Ovary (tissue), 10 donors: ENCODE measurements at places on chromosomes 12 and 14.

DNA sequence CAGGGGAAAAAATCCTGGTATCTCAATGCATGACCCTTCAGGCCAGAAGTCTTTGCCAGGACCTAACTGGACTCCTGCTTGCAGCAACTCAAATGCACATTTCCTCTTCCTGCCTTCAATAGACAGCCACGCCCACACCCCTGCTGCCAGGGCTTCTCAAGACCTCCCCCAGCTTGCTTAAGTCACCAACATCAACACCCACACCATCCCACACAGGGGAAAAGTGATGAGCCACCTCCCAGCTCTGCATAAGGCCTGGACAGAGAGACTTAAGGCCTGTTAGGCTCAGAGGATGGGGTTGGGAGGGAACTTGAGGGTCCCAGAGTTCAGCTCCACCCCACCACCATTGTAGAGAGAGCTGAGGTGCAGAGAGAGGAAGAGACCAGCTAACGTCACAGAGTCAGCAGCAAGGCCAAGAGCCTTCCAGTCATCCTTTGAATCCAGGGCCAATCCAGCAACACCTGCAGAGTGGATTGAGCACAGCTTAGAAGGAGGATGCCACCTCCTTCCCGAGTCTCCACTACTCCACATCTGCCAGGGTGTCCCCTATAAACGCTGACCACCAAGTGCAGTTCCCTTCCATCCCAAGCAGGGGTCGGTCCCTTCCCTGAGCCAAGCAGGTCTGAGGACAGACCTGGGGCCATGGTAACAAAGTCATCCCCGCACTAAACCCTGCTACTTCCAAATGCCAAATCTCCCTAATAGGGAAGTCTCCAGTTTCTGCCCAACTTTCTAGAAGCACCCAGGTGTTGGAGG lies 50.0 kb downstream of the KDM2B start:
- peak; percentile 59 for DNase-seq

- DNase-seq, result no peak
Observed at GRCh38 chr14:22842211-22843122, 6.1 kb downstream of the MMP14 start.

GRCh38 chr12:90280033-90280432 lies 571.4 kb upstream of the ATP2B1 start:
- no peak for DNase-seq

DNA sequence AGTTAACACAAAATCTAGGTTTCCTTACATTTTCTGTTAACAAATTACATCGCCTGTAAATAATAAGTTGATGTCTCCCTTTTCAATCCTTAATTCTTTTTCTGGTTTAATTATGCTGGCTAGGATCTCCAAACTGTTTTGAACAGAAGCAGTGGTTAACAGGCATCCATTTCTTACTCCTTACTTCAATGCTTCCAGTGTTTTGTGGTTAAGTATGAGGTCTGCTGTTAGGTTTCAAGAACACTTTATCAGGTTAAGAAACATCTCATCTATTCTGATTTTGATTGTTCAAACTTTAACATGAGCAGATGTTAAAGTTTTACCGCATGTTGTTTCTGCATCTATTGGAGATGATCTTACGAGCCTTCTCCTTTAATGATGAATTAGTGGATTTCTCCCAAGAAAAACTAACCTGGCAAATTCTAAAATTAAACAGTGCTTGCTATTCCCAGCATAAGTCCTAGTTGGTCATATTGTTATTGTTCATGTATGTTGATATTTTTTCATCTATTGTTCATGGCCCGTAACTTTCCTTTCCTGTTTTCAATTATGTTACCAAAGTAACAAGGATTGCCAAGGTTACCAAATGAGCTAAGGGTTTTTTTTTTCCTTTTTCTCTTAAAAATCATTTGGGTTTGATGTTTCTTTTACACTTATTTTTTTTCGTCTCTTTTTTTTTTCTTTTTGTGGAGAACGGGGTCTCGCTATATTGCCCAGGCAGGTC lies 33.4 kb downstream of the POLE start:
- no peak for DNase-seq

GRCh38 chr14:24665440-24665991 lies 31.5 kb upstream of the GZMB start:
- DNase-seq, result no peak

DNA sequence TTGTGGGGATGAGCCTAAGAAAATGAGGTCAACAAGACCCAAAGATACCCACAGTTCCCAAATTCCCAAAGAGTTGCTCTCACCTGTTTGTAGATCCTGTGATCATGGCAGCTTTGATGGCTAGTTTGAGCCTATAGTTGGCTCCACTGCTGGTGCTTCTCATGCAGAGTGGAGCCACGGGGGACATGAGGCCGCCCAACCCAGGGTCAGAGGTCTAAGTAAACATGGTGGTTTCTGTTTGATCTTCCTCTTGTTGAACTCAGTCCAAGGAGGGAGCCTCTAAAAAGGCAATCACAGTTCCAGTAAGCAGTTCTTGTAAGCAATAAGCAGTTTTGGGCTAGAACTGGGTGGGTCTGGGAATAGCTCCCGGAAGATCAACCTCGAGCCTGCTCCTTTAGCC lies 125.6 kb upstream of the DHRS4 start:
- no peak for DNase-seq

- DNase-seq, result no peak
Observed at GRCh38 chr12:89663577-89664357, 44.9 kb downstream of the ATP2B1 start.

- no peak for DNase-seq
Observed at GRCh38 chr12:119204671-119205285, 26.0 kb downstream of the HSPB8 start.

GRCh38 chr12:70754330-70754741 lies 117.1 kb upstream of the PTPRB start:
- no peak for DNase-seq

- no peak for DNase-seq
Observed at GRCh38 chr12:52277486-52278245, 3.2 kb downstream of the KRT86 start.

- DNase-seq, result peak; percentile 81
Observed at GRCh38 chr12:131132118-131132892, 178.6 kb downstream of the ADGRD1 start.

GRCh38 chr12:75872762-75873161 lies 158.8 kb downstream of the PHLDA1 start:
- no peak for DNase-seq

GRCh38 chr12:123032736-123033391 lies 52.4 kb downstream of the ARL6IP4 start:
- DNase-seq, result no peak

DNA sequence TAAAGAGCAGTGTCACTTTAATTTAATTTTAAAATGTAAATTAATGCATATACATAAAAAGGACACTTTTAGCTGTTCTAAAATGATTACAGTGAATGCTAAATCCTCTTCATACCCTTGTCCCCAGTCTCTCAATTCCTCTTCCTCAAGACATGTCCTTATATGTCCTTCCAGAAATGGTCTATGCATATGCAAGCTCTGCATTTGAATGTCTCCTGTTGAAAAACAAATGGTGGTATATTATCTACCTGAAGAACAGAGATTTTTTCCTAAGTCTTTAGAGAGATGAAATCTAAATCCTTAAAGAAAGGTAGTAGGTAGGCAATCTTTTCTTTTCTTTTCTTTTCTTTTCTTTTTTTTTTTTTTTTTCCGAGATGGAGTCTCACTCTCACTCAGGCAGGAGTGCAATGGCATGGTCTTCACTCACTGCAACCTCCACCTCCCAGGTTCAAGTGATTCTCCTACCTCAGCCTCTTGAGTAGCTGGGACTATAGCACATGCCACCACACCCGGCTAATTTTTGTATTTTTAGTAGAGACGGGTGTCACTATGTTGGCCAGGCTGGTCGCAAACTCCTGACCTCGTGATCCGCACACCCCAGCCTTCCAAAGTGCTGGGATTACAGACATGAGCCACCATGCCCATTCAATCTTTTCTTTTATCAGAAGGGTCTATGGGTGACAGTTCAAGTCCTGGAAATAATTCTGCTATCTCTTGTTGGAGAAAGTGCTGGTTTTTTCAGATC lies 180.5 kb downstream of the PRKCH start:
- no peak for DNase-seq

DNA sequence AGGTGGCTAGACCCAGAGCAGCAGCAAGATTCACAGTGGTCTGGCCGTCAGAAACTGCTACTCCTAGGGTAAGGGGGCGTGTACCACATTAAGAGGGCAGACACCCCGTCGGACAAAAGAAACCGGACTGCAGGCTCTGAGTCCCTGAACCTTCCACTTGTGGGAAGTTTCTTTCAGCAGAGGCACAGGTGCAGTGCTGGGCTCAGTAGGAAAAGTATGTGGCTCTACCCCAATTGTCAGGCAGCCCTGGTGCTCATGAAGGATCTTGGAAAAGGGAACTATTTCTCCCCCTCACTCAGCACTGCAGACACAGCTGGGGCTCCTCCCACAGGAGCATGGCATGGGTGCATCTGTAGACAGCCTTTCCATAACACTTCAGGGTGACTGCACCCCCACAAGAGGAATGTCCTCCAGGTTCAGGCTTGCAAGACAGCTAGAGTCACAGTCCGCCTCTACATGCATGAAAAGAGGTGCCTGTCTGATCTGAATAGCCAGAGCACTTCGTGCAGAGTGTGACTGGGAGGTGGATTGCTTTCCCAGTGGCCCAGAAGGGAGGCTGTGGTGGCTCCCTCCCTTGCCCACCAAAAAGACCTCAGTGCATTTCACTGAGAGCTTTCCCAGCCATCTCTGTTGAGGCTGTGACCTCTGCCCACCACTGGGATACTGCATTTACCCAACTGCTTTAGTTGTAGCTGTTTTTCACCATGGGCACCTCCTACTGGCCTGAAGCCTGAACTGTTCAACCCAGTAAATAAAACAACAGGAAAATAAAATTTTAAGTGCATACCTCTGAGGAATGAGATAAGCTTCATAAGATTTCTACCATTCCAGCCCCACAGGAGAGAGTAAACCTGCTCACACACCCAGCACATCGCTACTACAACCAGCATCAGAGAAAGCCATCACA lies 14.2 kb downstream of the CEP128 start:
- DNase-seq, result no peak

GRCh38 chr14:25069879-25070278 lies 19.9 kb upstream of the STXBP6 start:
- DNase-seq, result no peak

GRCh38 chr14:32080001-32080510 lies 3.0 kb downstream of the ARHGAP5 start:
- no peak for DNase-seq

DNA sequence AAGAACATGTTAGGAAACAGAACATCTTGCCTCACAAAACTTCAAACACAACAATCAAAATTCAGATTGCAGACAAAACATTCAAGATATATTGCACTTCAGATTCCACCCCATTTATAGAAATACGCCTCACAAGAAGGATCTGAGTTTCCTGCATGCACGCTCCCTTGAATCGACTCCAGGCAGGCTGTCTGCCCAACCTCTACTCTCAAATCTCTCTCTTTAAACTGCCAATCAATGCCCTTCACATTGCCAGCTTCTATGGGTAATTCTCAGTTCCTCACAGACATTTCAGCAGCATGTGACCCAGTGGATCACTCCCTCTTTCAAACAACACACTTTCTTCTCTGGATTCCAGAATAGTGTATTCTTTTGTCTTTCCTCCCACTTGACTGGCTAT lies 184.1 kb downstream of the PRKD1 start:
- DNase-seq, result no peak

DNA sequence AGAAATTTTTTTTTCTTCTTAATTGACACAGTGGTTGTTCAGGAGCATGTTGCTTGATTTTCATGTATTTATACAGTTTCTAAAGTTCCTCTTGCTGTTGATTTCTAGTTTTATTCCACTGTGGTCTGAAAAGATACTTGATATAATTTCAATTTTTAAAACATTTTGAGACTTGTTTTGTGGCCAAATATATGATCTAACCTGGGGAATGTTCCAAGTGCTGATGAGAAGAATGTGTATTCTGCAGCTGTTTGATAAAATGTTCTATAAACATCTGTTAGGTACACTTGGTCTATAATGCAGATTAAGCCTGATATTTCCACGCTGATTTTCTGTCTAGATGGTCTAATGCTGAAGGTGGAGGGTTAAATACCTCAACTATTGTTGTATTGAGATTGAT lies 151.4 kb upstream of the IFNG-AS1 start:
- DNase-seq, result no peak

GRCh38 chr14:61252369-61253063 lies 28.6 kb downstream of the TMEM30B start:
- peak; percentile 54 for DNase-seq

DNA sequence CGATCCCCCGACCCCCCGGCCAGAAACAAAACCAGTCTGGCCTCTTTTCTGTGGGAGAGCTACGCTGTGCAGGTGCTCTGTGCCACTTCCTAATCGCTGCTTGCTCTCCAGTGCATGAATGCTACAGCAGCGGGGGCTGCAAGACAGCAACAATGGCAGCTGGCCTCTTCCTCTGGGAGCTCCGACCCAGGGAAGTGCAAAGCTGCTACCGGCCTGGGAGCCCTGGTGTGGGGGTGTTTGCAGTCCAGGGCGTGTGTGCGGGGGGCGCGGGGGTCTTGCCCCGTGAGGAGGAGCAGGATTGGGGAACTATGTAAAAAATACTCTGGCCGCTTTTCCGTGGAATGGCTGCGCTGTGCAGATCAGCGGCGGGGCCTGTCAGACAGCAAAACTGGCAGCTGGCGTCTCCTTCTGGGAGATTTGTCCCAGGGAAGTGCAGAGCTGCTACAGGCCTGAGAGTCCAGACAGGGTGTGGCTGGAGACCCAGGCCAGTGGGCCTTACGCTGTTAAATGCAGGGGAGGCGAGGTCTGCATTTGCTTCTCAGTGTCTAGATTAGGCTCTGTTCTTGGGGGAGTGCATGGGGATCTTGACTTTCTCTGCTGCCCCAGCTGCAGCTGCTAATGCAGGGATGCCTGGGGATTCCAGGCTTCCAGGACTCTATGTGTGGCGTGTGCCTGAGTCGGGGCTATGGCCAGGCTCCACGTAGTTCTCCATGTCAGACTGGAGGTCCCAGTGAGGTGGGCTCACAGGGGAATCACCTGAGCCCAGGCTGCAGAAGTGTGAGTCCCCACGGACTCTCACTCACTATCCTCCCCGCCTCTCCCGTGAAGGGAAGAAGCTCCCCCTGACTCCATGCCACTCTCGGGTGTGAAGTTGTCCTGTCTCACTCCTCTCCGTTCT lies 344.5 kb downstream of the AEBP2 start:
- DNase-seq, result no peak

DNA sequence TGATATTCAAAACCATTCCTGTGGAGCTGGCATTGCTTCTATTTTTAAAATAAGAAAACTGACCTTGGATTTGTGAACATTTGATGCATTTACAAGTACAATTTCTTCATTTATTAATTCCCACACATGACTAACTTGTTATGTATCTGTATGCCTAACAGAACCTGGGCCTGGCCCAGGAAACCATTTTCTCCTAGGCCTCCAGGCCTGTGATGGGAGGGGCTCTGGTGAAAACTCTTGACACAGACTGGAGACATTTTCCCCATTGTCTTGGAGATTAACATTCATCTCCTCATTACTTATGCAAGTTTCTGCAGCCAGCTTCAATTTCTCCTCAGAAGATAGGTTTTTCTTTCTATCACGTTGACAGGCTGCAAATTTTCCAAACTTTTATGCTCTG lies 42.0 kb downstream of the GLIPR1L2 start:
- DNase-seq, result peak; percentile 23

- peak; percentile 89 for DNase-seq
Observed at GRCh38 chr14:58152014-58152857, at the start of gene ARMH4. TSS of gene ARMH4 (minus strand) at chr14:58152213. CDS start at chr14:58139358, 12,855 bp downstream.
